ENCODE measurements at places on chromosomes 4 and X. TPM values are rescaled to one million over a fixed set of nuclear protein-coding genes. Genes with fewer than 3 reads are reported as not detected.

Gene TMEM129
- total RNA-seq = 29.9 TPM

Gene NPY5R
- 1.5 TPM for total RNA-seq

Gene GAGE12J
- not detected for total RNA-seq

Gene EPGN
- total RNA-seq = not detected

Gene ARX
- 5.8 TPM for total RNA-seq

Gene CHRDL1
- 17.8 TPM for total RNA-seq

Gene NEUROG2
- not detected for total RNA-seq

Gene CPE
- total RNA-seq = 129 TPM

Gene PPP4R3C
- total RNA-seq = not detected

Gene SLC9B1
- 0.79 TPM for total RNA-seq

Gene GAGE1
- not detected for total RNA-seq

- no peak for DNase-seq
These were observed 10.7 kb downstream of the AP1S2 start for GRCh38 chrX:15843960-15844359.

DNA sequence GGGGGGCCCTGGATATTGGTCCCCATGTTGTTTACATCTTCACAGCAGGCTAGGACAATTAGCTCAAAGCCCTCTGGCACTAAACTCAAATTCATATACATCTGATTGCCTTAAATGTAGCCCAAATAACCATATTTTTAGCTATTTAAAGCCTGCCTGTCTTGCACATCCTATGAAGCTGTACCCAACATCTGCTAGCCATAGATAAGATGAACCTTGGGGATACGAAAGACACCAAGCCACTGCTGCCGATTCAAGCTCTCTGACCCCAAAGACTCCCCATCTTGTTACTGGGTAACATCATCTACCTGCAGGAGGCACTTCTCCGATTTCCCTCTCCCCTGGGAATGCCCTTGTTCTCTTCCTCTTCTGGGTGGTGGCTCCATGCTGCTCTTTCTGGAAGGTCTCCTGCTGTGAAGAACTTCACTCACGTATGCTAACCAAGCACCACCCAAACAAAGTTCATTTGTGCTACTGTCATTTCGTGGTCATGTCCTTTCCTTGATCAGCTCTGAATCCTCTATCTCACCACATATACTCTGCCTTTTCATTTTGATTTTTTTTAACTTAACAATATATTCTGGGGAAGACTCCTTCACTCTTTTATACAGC, 107.7 kb upstream of the ATXN3L start:
- DNase-seq = no peak

DNA sequence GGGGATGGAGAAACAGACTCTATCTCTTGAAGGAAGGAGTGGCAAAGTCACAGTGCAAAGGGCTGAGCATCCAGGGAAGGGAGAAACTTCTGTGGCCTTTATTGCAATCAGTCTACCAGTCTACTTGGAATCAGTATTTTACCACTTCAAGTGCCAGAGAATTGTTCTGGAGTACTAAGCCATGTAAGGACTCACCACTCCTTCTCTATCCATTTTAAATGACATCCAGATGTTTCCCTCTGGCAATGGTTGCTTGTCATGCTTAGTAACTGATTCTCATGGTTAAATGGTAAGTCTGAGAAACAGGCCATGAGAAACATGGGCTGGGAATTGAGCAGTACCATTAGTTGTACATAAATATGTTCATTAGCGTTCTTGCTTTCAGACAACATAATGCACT, 21.1 kb upstream of the SMIM10 start:
- DNase-seq = no peak

- no peak for DNase-seq
These were observed 47.3 kb upstream of the SRPX start for GRCh38 chrX:38268011-38268410.

DNA sequence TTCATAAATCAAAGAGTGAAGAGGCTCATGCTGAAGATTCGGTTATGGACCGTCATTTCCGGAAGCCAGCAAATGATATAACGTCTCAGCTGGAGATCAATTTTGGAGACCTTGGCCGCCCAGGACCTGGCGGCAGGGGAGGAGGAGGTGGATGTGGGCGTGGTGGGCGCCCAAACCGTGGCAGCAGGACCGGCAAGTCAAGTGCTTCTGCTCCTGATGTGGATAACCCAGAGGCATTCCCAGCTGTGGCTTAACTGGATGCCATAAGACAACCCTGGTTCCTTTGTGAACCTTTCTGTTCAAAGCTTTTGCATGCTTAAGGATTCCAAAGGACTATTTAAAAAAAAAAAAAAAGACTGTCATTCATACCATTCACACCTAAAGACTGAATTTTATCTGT, 44.0 kb upstream of the EFNB1 start:
- DNase-seq = no peak

- no peak for DNase-seq
These were observed 1.5 kb upstream of the PRAF2 start for GRCh38 chrX:49075347-49075746.

GRCh38 chr4:79621061-79621460, 213.0 kb upstream of the GK2 start:
- DNase-seq = no peak

GRCh38 chrX:17359500-17359899, 15.5 kb upstream of the NHS start:
- DNase-seq = no peak

- DNase-seq = no peak
These were observed 25.2 kb downstream of the LETM1 start for GRCh38 chr4:1830642-1831228.

DNA sequence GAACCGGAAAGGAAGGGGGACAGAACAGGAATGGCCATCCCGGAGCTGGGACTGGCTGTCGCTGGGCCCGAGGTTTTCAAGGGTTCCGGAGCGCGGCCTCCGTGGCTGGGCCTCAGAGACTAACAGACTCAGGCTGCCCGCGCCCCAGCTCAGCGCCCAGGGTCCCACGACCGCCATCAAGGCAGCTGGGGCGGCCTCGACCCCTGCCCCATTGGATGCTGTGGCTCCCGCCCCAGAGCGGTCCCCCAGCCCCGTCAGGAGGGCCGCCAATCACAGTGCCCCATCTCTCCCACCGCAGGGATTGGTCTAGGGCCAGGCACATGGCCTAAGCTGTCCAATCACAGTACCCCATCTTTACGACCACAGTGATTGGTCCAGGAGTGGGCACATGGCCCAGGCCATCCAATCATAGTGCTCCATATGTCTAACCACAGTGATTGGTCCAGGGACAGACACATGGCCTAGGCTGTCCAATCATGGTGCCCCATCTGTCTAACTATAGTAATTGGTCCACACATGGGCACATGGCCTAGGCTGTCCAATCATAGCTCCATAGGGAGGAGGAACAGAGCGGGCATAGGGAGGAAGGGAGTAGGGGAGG, 105.3 kb upstream of the NKX1-1 start:
- DNase-seq = no peak

DNA sequence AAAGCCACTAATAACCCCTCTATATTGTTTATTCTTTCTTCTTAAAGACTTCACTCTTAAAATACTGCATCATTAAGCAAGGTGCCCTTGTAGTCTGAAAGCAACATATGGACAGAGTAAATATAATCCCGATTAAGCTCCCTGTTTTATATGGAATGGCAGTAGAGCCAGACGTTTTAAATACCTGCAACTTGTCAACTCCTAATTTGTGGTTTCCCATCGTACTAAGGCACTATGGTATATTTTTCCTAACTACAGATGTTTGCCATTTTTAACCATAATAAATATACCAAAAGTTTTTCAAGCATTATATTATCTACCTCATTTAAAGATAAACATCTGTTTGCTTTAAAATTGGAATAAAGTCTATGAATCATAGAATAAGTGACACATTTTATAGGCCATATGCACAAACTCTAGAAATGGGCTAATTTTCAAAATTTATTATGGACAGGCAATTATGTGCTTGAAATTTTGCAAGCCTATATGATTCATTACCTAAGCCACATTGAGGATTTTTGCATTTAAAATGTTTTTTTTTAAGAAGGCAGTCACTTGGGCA, 194.6 kb downstream of the FRMPD4 start:
- DNase-seq = no peak

DNA sequence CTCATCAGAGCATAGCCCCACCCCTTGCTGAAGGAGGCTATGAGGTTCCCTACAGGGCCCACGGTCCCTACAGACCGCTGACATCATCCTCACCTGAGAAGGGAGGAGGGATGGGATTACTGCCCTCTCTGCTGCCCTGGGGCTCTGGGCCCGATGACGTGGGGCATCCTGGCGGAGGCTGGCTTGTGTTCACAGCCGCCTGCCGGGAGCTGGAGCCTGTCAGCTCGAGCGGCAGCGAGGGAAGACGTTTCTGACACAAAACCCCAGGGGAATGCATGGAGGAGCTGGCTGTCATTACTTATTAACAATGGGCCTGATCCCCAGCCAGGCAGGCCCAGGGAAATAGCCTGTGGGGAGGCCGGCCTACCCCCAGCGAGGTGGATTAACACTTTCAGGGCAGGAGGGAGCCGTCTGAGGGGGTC, 106.6 kb upstream of the ATP6AP2 start:
- peak; percentile 37 for DNase-seq

- DNase-seq = no peak
These were observed 87.7 kb upstream of the RAB40AL start for GRCh38 chrX:102849396-102849795.

DNA sequence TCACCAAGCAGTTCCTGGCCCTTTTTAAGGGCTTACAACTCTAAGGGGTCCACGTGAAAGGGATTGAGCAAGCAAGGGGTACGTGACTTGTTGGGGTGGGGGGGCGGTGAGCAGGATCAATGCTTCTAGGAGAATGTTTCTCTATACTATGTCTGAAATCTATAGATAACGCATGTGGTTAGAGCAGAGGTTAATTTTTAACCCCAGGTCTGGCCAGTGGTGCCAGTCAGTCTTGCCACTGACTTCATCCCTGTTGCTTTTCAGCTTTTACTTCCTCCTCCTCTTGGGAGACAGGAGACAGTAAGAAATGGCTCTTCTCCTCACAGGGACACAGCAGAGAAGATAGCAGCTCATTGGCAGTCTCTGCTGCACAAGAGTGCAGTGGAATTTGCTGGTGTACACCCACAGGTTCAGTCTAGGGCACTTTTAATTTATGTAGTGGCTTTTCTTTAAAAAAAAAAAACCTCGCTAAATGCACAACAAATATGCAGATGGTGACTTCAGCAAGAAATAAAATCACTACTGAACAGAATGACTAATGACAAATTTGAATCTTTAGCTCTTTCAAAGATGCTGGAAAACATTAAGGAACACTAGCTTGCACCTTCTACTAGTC, 190.5 kb downstream of the CCNG2 start:
- no peak for DNase-seq

DNA sequence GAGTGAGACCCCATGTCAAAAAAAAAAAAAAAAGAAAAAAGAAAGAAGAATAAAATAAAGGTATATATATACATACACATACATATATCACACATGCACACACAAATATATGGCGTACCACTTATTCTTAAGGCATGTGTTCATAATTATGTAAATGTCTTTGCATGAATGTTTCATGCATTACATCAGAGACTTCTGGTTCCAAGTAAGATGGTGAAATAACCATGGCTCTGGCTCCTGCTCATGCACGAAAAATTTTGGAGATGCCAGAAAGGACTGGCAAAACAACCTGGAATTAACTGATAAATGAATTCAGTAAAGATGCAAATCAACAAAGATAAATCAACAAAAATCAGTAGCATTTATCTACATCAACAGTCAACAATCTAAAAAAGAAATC, 19.7 kb upstream of the FHIP1A start:
- no peak for DNase-seq

- DNase-seq = no peak
These were observed 1066.9 kb upstream of the PCDH7 start for GRCh38 chr4:29653221-29653620.

GRCh38 chr4:10158333-10158942, 41.8 kb upstream of the WDR1 start:
- no peak for DNase-seq

GRCh38 chrX:119943185-119943988, at the start of gene NKAP:
TSS of gene NKAP (minus strand) at chrX:119943751. CDS start at chrX:119943605, 146 bp downstream.
- peak; percentile 55 for DNase-seq

GRCh38 chr4:158835226-158836001, 66.6 kb downstream of the FNIP2 start:
- no peak for DNase-seq

Data from progenitor cell of endocrine pancreas (in vitro differentiated cells).